ENCODE measurements at places on chromosomes 2 and 18.

DNA sequence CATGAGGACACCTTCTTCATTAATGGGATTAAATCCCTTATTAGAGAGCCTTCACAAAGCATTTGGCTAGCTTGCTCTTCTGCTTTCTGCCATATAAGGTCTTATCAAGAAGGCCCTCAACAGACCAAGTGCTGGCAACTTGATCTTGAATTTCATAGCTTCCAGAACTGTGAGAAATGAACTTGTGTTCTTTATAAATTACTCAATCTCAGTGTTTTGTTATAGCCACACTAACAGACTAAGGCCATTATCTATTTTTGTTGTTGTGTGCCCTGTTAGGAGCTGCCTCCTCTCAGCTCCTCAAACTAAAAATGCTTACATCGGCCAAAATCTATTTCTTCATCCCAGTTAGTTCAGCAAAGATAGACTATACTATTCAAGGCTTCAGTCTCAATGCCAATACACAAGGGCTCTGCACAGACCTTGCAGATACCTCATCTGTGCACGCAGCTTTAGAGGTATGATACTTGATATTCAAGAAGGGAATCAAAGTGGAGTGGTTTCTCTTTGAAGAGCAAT, 182.9 kb downstream of the GPD2 start:
- no peak for DNase-seq

- no peak for DNase-seq
These were observed 52.1 kb upstream of the ANKRD62 start for GRCh38 chr18:12041561-12041960.

- no peak for DNase-seq
These were observed 153.5 kb downstream of the ARHGAP15 start for GRCh38 chr2:143282684-143283083.

DNA sequence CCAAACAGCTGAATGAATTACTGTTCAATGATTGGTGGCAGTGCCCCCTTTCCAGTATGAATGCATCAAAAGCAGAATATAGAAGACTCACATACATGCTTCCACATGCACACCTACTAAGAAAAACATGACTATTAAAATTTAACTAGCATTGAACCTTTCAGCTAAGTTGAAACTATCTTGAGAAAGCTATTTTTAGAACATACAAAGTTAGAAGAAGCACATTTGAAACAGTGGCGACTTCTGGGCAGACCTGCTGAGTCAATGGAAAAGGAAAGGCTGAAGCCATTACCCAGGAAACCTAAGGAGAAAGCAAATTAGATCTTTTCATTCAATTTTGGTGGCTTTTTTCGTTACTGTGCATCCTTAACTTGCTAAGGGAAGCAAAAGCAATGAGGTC, 55.9 kb downstream of the PLA2R1 start:
- no peak for DNase-seq

DNA sequence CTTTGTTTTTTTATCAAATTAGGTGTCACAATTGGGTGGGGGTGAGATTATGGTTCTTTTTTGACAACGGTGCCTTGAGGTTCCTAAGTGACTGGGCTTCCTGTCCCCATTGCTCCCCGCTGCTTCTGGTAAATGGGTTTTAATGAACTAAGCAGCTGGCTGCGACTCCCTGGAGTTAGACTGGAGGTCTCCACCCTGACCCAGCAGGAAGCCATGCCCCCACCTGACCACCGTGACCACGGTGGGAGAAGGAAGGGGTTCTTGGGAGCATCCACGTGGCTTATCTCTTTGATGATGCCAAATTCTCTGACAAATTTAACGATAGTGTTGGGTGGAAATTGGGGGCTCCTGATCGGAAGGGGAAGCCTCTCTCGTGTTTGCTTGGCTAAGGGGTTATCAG, 12.2 kb downstream of the CNDP2 start:
- DNase-seq = no peak

- no peak for DNase-seq
These were observed 989.9 kb downstream of the DCDC2C start for GRCh38 chr2:4693266-4693665.

DNA sequence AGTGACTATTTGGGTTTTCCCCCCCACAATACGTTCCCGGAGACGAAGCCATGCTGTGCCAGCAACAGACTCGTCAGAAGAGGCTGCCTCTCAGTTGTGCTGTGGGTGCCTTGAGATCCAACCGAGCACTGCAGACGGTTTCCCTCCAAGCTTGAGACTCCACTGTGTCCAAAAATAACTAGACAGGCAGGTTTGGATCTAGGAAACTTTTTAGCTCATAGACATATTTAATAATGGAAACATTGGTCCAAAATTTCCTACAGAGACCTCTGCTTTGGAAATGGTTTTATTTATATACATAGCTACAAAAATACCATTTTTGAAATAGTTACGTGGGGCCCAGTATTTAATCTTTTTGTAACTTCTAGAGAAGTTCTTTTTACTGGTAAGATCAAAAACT, 63.1 kb upstream of the SPATS2L start:
- DNase-seq = no peak

DNA sequence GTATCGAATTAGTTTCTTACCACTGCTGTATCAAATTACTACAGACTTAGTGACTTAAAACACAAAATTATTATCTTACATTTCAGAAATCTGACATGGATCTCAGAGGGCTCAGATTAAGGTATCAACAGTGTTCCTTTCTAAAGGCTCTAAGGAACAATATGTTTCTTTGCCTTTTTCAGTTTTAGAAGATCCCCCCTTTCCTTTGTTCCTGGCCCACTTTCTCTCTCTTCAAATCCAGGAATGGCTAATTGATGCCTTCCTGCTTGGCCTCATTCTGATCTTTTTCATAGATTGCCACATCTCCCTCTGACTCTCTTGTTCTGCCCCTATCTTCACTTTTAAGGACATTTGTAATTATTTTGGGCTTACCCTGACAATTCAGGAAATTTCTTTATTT, 65.7 kb downstream of the LRP1B start:
- no peak for DNase-seq

DNA sequence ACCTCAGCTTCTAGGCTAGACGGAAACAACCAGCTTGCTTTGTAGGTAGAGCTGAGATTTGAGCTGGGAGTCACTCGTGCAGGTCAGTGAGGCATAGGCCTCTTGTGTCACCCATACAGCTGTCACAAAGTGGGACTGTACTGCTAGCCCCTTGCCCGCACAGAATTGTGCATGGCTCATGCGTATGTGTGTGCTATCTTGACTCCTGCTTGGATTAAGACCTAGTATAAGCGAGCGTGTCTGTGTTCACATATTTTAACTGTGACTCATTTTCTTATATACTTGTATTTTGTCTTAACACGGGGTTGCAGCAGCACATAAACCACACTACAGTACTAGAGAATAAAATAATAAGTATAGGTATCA, 20.1 kb downstream of the CEP68 start:
- no peak for DNase-seq

DNA sequence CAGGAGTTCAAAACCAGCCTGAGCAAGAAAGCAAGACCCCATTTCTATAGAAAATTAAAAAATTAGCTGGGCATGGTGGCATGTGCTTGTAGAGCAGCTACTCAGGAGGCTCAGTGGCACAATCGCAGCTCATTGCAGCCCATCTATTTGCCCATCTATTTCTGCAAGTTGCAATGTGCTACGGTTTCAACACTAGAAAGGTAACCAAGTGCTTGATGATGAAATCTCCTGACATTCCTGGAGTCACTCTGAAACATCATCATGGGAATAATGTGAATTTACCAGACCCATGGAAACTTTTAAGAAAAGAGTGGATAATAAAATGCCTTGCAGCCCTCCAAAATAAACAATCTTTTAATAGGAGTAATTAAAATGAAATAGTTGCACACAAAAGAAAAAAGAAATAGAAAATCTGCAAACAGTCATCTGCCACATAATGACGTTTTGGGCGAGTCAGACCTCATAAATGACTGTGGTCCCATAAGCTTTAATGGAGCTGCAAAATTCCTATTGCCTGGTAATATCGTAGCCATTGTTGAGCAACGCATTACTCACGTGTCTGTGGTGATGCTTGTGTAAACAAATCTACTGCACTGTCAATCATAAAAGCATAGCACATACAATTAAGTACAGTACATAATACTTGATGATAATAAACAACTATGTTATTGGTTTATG, 46.6 kb upstream of the AMMECR1L start:
- DNase-seq = no peak

- no peak for DNase-seq
These were observed 79.4 kb downstream of the MYOM1 start for GRCh38 chr18:3140342-3140741.

GRCh38 chr2:148888986-148889385, 14.0 kb downstream of the KIF5C start:
- no peak for DNase-seq

- DNase-seq = no peak
These were observed 220.1 kb downstream of the IKZF2 start for GRCh38 chr2:212931271-212931670.

GRCh38 chr2:175838979-175839378, 163.1 kb downstream of the LNPK start:
- no peak for DNase-seq

- no peak for DNase-seq
These were observed 7.7 kb downstream of the TSHZ1 start for GRCh38 chr18:75218065-75218923.

DNA sequence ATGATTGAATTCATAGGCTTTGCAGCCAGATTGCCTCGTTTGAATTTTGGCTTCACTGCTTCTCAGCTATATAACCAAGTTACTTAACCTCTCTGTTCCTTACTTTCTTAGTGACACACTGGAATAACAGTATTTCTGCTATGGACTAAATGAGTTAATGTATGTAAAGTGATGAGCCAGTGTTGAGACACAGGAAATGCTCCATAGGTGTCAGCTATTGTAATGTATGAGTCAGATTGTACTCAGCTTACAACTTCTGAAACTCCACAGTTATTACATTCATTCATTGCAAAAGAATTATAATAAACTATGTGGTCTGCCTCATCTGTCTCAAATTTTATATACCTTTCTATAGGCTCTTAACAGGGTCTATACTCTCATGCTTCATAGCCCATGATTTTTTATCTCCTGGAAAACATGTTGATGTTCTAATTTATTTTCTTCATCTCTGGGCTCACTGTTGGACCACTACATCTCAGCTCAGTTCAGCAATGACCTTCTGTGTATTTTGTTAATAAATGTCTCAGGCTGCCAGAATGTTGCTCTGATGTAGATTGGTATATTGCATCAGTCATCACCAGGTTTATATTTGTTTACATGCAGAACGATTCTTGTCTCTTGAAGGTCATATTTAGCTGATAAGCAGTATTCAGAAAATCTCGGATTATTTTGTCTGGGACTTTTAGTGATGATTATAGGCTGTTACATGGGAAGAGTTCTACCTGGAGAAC, 76.2 kb downstream of the MAP3K20 start:
- no peak for DNase-seq

DNA sequence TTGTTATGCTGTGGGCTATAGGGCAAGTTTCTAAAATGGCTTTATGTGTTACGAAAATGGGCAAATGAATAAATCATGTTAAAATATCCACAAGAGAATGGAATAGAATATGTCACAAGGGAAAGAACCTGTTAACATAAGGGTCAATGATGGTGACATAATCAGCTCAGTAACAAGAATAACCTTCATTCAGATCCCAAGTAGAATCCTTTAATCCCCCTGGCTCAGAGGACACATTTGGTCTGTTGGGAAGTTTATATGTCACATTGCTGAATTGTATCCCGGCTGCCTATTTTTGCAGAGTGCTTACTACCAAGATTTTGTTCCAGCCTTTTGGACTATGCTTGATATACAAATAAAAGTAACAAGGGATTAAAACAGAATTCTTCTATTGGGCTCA, 13.1 kb upstream of the LGALSL start:
- no peak for DNase-seq
